ENCODE measurements at places on chromosomes 13 and 19.

- no peak for DNase-seq
These were observed 144.1 kb upstream of the MIR17HG start for GRCh38 chr13:91203430-91203829.

DNA sequence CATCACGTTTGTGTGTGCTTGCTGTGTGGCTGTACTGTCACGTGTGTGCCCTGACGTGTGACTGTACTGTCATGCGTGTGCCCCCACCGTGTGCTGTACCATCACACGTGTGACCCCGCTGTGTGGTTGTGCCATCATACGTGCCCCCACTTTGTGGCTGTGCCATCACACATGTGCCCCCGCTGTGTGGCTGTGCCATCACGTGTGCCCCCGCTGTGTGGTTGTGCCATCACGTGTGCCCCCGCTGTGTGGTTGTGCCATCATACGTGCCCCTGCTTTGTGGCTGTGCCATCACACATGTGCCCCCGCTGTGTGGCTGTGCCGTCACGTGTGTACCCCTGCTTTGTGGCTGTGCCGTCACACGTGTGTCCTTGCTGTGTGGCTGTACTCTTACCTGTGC, 25.7 kb downstream of the TFDP1 start:
- no peak for DNase-seq

- DNase-seq: no peak
These were observed 6.7 kb upstream of the DIAPH3 start for GRCh38 chr13:60170414-60170813.

GRCh38 chr13:97726664-97727280, 226.7 kb upstream of the IPO5 start:
- no peak for DNase-seq

DNA sequence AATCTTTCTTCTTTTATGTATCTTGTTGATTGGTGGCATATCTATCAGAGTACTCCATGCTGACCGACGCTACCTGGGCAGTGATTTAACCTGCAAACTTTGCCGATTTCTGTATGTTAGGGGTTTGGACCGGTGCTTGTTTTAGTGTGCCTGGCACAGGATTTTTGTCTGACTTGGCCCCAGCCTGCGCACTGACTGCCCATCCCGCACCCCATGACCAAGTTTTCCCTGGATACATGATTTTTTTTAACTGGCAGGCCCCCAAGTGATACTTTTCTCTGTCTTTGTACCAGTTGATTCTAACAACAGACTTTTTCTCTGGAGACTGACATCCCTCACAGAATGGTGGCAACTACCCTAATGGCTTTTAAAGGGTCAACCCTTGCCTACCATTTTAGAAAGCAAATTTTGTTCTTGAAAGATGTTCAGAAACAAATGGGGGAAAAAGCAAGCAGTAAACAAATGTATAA, 69.0 kb upstream of the C1QTNF9B start:
- no peak for DNase-seq

DNA sequence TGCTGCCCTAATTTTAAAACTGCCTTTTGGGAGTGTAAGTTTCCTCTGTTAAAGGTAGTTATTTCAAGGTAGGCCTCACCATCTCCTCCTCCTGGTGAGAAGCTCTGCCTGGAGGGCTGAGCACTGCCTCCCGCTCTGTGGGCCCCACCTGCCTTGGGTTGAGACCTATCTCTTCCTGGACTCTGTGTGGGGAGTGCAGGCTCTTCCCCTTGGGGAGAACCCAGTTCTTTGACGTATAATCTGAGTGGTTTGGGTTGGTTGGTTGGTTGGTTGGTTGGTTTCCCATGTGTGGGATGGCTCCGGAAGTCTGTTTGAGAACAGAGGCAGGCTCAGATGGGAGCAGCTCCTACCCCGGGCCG, 39.1 kb downstream of the ACTN4 start:
- no peak for DNase-seq
